D721Med (cell line): ENCODE measurements at places on chromosomes 4 and X.

- DNase-seq: no peak
Observed at GRCh38 chrX:149013081-149013480, 492.0 kb downstream of the IDS start.

DNA sequence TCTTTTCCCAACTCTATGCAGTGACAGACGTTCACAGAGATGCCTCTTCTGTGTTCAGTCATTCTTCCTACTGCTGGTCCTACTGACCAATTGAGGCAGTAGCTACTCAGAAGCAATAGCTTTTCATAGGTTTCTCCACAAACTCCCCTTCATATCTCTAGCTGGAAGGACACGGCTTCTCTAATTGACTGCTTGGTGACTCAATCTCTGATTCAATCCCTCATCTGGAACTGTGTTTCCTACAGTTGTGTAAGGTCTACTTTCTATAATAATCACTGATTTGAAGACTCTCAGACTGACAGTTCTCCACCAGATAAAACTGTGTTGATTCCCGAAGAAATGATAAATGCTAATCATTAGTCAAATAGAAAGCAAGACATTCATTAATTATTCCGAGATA, 111.5 kb downstream of the DTHD1 start:
- no peak for DNase-seq

DNA sequence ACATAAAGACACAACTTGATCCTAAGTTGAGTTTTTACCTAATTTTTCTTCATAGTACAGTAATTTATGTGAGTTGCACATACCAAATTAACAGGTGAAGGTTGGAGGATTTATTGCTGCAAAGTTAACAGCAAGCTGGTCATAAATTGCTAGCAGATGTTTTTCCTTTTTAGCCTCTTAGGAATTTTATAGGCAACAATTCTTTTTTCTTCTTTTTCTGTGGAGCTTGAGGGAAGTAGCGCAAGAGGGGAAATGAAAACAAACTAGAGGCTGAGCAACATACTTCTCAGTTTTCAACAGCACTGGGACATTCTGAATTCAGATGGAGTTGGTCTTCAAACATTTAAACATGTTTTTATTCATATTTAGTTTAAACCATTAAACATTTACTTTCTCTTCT, 63.7 kb upstream of the TLR2 start:
- no peak for DNase-seq

- DNase-seq: no peak
Observed at GRCh38 chr4:51880016-51880915, 37.3 kb downstream of the DCUN1D4 start.

DNA sequence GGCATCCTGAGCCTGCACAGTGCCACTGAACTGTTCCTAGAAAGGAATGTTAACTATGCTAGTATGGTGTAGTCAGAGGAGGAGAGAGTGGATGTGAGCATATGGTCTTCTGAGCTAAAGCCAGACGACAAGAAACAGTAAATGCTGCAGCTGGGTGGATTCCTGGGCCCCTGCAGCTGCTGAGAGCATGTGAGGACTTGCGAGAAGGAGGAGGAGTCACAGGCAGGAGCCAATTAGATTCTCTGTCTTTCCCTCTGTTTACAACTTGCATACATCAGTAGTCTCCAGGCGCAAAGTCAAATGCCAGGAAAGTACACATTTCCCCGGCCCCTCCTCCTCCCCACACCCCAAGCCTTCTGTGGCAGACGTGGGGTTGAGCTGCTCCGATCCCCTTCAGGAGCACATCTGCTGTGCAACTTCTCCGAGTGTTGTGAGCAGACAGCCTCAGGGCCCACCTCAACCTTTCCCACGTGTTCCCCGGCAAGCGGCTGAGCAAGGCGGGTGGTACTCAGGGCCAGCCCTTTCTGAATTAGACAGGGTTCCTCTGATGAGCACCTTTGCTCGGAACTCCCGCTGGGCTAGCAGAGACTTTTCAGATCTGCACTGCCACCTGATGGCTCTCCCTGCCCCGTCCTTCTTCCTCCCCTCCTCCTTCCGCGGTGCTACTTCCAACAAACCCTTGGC, 108.7 kb upstream of the ATP6AP2 start:
- DNase-seq: no peak

DNA sequence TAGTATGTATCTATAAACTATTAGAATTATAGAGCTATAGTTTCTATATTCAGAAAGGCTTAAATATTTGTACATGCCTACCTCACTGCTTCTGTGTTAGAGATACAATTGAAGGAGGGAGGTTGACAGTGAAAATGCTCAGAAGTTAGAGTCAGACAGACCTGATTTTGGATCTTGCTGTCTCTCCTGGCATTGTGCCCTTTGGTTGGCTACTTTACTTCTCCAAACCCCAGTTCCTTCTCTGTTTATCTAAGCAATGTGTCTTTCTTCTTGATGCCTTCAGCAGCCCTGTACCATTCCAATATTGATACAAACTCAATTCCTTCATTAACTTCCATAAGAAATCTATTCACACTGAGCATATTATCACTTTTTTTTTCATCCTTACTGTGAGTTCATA, 28.7 kb downstream of the CCNG2 start:
- DNase-seq: no peak

DNA sequence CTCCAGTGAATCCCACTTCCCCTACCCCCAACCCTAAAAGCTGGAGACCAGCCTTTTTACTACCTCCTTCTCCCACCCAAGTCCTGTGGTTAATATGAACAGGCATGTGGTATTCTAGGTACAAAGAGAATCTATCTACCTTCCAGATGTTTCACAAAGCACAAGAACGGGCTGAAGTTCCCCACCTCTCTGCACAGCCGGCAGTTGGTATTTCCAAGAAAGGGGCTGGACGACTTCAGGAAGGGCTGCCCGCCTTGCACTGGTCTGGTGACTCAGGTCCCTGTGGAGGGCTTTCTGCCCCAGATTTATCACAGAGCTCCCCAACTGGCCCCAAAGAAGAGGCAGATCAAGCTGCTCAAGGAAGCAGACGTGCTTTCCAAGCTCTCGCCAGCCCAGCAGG, 4.5 kb downstream of the FAM47E start:
- DNase-seq: no peak

- no peak for DNase-seq
Observed at GRCh38 chr4:113212613-113213012, 163.2 kb downstream of the ANK2 start.

DNA sequence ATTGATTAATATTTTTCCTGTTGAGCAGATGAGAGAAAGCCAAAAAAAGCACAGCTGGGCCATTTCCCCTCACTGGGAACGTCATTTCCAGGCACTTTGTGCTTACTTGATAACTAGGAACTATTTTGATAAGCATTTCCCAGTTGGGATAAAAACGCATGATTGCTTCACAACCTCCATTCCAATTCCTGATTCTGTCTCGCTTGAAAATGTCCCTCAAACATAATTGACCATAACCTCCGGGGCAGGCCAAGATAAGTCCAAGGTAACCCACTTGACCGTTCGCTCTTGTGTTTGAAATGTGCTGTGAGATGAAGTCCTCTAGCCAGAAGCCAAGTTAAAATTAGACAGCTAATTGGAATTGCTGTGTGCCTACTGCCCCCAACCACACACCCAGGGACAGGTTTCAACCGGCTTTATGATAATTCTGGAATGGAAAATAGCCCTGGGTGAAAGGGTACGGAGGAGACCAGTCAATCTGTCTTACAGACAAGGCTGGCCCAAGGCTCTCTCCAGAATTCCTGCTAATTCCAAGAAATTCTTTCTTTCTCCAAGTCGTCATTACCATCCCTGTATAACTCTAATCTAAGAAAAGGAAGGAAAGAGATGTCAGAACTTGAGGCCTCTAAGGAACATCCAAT, 137.1 kb downstream of the MID1 start:
- no peak for DNase-seq

GRCh38 chr4:1953335-1953734, 55.4 kb downstream of the NELFA start:
- no peak for DNase-seq

DNA sequence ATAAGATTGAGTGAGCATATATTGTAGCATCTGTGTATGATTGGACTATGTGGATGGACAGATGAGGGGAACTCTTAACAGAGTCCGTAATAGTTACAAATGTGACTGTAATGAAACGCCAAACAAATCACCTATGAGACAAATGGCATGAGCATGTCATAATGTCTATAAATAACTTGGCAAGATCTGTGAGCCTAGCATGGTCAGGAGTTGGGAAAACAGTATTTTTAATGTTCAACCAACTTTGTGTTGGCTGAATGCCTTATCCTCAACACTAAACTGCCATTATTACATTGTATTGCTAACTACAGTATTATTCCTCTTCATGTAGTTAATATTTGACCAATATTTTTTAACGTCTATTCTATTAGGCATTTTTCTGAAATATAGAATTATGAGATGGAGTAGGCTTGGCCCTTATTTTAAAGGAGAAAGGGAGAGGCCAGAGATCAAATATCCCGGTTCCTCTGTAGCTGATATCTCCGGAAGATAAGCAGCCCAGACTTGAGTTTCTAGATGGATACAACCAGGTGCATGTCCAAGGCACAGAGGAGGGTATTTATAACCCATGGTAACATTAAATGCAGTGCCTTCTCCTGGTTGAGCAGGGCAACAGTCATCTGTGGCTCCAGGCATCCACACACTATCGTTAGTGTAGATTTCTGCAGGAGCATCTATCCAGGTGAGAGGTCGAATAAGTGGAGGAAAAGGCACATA, 32.7 kb downstream of the PF4 start:
- no peak for DNase-seq

DNA sequence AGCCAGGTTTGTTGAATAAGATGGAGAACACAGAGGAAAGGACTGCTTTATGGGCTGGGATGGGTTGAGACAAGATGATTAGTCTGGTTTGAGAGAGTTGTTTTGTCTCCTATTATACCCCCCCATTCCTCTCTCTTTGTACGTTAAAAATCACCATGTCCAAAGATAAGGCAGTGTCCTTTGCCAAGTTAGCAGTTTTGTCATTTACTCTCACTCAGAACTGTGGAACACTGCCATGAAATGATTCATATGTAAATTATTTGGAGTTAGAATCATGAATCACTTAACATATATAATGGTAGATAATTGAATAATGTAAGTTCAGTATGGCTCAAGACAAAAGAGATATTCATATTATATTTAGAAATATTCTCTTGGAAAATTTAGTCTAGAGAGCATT, 151.3 kb downstream of the DCLK2 start:
- DNase-seq: no peak

DNA sequence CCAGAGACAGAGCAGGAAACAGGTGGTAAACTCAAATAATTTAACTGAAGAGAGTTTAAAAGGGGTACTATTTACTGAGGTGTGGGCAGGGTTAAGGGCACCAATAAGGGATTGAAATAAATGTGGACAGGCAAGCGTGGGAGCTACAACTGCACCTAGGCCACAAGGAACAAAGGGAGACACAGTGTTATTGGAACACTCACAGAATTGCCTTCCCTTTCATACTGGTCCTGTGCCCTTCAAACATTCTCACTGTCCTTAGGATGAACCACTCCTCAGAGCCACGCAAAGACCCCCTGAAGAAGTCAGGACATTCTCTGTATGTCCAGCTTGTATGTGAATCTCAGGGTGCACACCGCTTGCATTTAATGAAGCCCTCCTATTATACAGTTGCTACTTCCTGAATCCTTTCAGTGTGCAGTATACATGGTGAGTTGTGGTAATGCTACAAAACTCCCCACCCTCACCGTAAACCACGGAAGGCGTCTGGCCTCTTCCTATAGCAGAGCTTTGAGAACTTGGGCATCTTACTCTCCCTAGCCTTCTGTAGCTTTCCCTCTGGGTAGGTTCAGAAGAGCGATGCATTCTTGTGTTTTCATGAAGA, 9.6 kb upstream of the MRPL1 start:
- DNase-seq: no peak

DNA sequence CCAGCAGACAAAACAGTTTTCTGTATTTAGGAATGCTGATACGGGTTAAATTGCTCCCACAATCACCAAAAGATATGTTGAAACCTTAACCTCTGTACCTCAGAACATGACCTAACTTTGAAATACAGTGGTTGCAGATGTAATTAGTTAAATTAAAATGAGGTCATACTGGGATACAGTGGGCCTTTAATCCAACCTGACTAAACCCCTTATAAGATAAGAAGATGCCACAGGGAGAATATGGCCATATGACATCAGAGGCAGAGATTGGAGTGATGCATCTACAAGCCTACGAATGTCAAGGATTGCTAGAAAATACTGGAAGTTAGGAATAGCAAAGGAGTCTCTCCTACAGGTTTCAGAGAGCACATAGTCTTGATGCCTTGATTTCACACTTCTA, 32.1 kb upstream of the PARM1 start:
- no peak for DNase-seq
